Omental fat pad (tissue), 4 donors: ENCODE measurements at places on chromosomes 13 and 19.

DNA sequence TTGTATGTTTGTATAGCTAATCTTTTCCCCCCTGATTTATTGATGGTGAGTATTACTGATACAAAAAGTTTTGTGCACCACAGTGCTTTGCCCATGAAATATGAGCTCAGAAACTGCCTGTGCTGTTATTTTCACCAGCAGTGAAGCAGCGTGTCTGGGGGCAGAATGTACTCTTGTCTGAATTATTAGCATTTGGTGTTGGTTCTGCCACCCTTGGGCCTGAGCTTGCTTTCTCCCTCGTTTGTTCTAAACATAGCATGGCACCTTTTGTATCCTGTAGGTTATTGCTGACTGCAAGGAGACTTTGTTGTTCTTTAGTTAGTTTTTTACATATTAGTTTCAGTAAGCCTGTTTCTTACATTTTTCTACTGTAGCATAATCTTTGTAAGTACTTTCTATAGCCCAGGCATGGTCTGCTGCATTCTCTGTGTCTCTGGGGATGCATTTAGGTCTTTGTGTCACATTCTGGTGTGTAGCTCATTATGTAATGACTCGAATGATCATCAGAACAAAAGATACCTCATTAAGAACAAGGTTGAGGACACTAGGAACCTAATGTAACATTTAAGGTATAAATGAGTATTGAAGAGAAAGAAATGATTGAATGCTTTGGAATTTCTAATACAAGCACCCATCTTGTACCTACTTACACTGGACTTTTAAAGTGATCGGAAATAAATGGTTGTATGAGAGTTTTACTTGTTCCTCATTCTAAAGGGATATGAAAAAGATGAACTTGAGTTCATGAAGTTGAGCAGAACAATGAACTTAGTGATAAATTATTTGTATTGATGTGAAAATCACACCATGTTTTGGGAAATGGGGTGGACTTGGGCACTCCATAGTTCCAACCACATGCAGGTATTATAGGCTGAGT, 50.3 kb upstream of the GPI start:
- no peak for DNase-seq

GRCh38 chr13:95503662-95504061, 48.9 kb upstream of the CLDN10 start:
- no peak for DNase-seq

DNA sequence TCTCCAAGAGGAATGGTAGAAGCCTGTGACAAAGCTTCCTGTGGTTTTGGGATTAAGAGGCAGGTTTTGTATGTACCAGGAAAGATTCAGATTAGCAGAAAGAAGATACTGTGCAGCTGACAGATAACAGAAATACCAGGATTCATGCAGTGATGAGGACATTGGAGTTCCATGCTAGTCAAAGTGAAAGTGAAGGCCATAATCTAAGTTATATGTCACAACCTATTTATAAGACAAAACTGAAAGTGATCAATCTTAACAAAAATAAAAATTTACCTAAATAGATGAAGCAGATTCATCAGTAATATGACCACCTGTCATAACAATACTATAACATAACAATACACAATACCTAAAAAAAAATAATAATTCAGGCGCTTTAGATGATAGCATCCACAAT, 1305.2 kb upstream of the PCDH9 start:
- no peak for DNase-seq

GRCh38 chr13:22081430-22081829, 410.6 kb downstream of the FGF9 start:
- DNase-seq = no peak

DNA sequence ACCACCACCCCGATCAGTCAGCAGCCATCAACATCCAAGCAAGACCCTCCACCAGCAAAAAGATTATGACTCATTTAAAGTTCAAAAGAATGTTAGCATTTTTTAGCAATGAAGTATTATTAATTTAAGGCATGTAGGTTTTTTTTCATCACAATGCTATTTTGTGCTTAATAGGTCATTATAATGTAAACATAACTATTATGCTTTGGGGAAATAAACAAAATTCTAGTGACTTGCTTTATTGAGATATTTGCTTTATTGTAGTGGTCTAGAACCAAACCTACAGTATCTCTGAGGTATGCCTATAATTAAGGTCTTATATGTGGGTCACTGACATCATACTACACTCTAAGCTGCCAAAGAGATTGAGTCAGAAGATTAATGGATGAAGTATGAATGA, 20.0 kb downstream of the KLF12 start:
- DNase-seq = no peak

GRCh38 chr19:51246164-51246552, 4.7 kb upstream of the SIGLECL1 start:
- no peak for DNase-seq

- DNase-seq = no peak
Measured at GRCh38 chr13:102606537-102607309, 9.9 kb downstream of the TPP2 start.

DNA sequence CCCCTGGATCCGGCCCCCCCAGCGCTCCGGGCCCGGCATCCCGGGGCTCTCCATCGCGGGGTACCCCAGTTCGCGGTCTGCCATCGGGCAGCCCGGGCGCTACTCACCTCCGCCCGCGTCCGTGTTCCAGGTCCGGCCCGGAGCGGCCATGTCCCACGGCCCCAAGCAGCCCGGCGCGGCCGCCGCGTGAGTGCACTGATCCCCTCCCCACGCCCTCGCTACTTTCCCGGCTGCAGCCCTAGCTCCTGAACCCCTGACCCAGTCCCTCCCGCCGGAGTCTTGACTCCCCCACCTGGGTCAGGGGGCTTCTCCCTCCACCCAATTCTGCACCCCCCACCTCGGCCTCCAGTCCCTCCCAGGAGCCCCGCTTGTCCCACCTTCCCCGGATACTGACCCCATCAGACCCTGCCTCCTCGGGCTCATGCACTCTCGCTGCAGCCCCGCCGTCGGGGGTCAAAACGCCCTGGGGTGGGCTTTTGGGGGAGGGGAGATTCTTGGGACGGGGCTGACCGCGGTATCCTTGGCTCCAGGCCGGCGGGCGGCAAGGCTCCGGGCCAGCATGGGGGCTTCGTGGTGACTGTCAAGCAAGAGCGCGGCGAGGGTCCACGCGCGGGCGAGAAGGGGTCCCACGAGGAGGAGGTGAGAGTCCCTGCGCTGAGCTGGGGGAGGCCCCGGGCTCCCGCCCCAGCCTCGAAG, 566 bp downstream of the HMG20B start:
- no peak for DNase-seq

- DNase-seq = no peak
Measured at GRCh38 chr13:102903659-102904407, 58.0 kb downstream of the ERCC5 start.

- DNase-seq = no peak
Measured at GRCh38 chr19:23365222-23365621, 30.0 kb downstream of the ZNF91 start.

GRCh38 chr13:33185853-33186252, 99.7 kb downstream of the STARD13 start:
- no peak for DNase-seq

- no peak for DNase-seq
Measured at GRCh38 chr13:110471156-110471832, 90.2 kb downstream of the RAB20 start.

- DNase-seq = no peak
Measured at GRCh38 chr13:113052971-113053370, 52.6 kb upstream of the F7 start.

- DNase-seq = no peak
Measured at GRCh38 chr19:31167690-31168089, 181.5 kb downstream of the TSHZ3 start.

DNA sequence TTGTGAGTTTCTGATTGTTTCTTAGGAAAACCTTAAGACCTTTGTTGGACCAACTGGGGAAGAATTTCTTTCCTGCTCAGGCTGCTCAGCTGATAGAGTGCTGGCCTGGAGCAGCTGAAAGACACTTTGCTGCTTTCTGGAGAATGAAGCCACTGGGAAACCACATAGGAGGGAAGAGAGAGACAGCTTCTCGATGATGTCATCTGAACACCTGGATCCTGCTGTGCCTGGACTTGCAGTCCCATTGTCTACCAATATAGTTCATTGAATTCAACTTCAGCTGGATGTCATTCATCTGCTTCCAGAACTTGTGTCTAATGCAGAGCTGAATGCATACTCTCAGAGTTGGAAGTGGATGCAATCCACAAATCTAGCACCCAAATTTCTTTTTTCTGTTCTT, 34.3 kb upstream of the TSHZ3 start:
- no peak for DNase-seq

DNA sequence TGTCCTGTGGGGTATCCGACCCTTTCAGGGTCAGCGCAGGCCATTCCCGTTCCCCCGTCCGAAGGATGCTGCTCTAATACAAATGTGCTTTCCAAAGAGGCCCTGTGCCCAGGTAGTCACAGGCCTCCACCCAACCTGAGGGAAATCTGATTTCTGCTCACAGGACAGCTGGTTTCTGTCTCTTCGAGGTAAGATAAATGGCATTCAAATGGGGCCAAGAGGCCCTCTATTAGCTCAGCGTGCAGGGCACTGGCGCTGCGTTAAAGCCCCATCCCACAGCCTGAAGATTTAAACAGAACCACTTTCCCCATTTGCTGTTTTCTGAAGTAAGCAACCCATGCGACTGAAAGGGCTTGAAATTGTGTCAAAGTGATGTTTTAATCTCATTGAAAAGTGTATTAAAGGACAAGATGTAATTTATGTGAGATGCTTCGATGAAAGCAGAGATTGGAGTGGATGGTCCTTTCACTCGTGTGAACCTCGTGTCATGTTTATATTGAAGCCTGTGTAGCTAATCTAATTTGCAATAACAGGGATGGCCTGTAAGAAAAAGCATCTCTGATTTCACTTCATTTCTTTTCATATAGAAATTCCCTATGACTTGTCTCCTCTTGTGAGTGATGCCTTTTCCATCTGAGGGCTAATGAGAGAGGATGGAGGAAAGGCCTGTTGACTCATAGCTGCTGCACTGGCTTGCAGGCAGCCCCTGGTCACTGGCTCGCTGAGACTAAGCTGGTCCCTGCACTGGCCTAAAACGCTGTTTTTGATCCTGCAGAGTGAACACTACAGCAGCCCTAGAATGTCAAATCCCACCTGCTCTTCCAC, 7.3 kb upstream of the SOX1 start:
- no peak for DNase-seq

DNA sequence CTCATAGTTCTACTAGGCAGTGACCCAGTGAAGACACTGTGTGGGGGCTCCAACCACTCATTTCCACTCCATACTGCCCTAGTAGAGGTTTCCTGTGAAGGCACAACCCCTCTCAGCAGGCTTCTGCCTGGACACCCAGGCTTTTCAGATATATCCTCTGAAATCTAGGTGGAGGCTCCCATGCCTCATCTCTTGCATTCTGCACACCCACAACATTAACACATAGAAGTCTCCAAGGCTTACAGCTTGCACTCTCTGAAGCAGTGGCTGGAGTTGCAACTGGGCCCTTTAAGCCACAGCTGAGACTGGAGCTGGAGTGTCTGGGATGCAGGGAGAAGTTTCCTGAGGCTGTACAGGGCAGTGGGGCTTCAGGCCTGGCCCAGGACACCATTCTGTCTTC, 347.7 kb upstream of the SPRY2 start:
- DNase-seq = no peak
